ENCODE measurements at places on chromosomes 3 and 15.

DNA sequence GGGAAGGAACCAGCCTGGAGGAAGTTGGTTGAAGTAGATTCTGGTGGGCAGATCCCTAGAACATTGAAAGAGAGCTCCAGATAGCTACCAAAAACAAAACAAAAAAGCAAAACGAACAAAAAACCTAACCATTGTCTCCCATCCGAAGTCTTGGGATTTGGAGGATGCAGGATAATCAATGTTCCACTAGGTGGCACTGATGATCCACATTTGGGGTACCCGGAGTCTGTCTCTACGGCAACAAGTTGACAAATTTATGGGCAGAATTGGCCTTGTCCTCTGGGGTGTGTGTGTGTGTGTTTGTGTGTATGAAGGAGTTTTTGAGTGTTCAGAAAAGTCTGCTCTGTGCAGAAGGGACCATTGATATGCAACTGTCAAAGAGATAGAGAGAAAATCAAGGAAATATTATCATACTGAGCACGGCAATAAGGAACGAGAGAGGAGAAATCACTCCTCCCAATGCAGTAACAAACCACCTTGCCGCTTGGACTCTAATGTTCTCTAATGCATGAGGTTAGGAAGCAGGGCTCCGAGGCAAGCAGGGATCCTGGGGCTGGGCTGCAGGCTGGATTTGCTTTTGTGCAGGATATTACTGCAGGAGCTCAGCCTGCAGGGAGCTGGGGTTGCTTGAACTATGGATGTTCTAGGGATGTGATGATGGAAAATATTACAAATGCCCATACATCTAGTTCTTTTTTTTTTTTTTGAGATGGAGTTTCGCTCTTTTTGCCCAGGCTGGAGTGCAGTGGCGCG lies 59.8 kb upstream of the KLHL25 start:
- no peak for DNase-seq

GRCh38 chr3:146747051-146747450 lies 141.9 kb upstream of the PLSCR5 start:
- no peak for DNase-seq

GRCh38 chr3:33149342-33149741 lies 35.5 kb downstream of the CRTAP start:
- DNase-seq, result no peak

GRCh38 chr3:160413613-160414248 lies 14.3 kb downstream of the SMC4 start:
- DNase-seq, result peak; percentile 5

GRCh38 chr15:59933607-59934006 lies 70.5 kb upstream of the FOXB1 start:
- DNase-seq, result no peak

- no peak for DNase-seq
Observed at GRCh38 chr3:170448584-170448983, 29.9 kb downstream of the CLDN11 start.

GRCh38 chr3:134331811-134332199 lies 42.4 kb downstream of the AMOTL2 start:
- no peak for DNase-seq

- DNase-seq, result no peak
Observed at GRCh38 chr3:144957398-144958101, 985.9 kb downstream of the DIPK2A start.

DNA sequence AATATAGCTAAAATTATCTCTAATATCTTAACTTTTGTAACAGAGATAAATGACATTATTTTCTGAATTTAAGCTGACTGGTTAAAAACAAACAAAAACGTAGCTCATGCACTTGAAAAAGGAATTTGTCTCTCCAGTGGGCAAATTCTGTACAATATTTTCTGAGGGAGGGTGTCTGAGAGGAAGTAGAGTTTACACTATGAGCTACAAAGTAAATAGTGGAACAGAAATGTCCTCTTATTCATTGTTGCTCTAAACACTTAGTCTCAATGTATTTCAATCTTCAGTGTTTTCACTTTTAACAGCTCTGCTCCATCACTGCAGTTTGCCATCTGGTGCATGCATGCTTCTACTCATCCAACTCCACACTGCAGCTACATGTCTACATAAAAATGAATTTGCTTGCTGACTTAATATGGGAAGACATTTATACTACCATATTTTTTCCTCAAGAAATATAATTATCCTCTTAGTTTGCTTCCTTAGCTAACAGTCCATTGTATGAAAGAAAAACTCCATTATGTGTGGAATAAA lies 817.4 kb upstream of the LMCD1 start:
- no peak for DNase-seq

GRCh38 chr3:183392186-183393034 lies 36.0 kb downstream of the MCF2L2 start:
- peak; percentile 76 for DNase-seq

GRCh38 chr3:129345971-129346370 lies 67.3 kb downstream of the HMCES start:
- DNase-seq, result no peak

DNA sequence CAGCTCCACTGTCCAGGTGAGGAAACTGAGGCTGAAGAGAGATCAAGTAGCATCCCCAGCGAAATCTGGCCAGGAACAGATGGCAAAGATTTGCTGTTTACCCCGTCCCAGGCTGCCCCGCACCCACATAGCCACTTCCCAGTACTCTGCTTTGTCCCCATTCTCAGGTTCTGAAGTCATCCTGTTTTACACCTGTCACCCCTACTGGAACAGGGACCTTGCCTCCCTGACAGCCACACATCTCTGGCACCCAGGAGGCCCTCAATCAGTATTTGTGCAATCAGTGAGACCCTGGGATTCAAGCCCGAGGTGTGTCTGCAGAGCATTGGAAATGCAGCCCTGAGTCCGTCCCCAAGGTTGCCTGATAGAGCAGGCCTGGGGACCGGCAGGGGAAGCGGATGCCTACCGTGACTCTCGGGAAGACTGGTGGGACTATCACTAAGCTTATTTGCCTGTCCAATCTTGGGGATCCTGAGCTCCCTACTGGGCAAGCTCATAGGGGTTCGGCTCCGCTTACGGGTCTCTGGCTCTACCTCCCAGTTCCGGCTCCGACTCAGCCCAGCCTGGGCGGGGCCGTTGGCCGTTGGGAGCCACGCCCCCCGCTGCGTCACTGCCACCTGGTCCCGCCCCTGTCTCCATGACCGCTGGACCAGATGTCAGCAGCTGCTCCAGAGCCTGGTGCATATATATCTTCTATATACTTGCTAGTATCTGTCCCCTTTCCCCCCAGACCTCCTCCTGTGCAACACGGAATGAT lies 17.5 kb upstream of the FANCD2 start:
- peak; percentile 28 for DNase-seq

DNA sequence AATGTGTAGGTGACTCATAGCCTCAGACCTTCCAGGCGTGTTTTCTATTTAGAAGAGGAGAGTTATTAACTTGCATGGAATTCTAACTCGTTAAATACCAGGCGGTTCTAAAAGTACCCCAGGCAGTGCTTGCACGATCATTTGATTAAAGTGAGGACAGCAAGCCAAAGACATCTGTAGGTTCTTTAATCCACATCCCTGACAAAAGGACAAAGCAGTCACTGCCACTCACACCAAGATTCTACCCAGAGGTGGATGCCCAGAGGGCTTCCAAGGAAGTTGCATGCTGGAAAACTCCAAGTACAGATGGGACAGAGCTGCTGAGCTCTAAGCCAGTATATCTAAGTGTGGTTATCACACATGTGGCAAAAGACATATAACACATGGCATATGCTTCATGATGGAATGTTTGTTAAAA lies 372.1 kb downstream of the ROBO2 start:
- DNase-seq, result no peak

GRCh38 chr15:50431204-50431603 lies 7.0 kb downstream of the USP8 start:
- no peak for DNase-seq

DNA sequence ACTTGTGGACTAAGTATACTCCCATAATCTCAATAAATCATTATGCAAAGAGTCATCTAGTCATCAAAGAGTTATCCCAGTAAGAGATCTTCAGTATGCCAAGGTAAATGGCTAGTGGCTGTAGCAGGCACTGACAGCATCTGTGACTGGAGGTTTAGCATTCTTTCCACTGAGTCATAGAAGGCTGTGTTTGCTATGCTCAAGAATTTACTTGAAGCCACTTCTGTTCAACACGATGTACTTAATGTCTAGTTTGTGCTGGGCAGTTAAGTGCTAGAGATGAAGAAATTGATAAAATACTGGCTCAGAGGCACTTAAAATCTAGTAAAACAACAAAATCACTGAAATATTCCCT lies 13.0 kb downstream of the ZBED2 start:
- DNase-seq, result no peak

- DNase-seq, result no peak
Observed at GRCh38 chr3:53196575-53197407, 35.8 kb downstream of the PRKCD start.

GRCh38 chr3:14595561-14595960 lies 55.4 kb upstream of the GRIP2 start:
- DNase-seq, result no peak

GRCh38 chr15:39363761-39364586 lies 216.9 kb upstream of the THBS1 start:
- no peak for DNase-seq
